Activated naive CD8-positive, alpha-beta T cell treated with anti-CD3 and anti-CD28 coated beads, Interleukin-2, amount 50 U/mL, for 16 hours (primary cell): ENCODE measurements at places on chromosomes 4 and X.

DNA sequence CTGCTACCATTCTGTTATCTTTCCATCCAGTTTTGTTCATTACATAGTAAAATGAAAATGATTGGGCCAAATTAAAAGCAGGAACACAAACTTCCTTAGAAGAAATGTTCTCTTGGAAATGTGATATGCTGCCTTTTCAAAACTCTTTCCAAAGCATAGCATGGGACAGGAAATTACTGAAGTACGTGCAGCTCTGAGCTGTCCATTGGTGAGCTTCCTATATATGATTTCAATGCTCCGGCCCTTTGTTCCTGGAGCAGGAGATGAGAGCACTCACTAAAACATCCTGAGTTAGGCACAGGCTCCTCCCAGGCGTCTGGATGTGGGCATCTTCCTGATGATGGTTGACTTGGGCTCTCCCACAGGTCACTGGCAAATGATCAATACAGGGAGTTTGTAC, 33.0 kb upstream of the ANXA3 start:
- no peak for DNase-seq

- DNase-seq, result no peak
Measured at GRCh38 chr4:81052119-81053068, 21.9 kb downstream of the BMP3 start.

GRCh38 chrX:88072339-88073030, 554.9 kb downstream of the KLHL4 start:
- DNase-seq, result no peak

GRCh38 chrX:9569876-9570301, 105.0 kb downstream of the TBL1X start:
- no peak for DNase-seq

DNA sequence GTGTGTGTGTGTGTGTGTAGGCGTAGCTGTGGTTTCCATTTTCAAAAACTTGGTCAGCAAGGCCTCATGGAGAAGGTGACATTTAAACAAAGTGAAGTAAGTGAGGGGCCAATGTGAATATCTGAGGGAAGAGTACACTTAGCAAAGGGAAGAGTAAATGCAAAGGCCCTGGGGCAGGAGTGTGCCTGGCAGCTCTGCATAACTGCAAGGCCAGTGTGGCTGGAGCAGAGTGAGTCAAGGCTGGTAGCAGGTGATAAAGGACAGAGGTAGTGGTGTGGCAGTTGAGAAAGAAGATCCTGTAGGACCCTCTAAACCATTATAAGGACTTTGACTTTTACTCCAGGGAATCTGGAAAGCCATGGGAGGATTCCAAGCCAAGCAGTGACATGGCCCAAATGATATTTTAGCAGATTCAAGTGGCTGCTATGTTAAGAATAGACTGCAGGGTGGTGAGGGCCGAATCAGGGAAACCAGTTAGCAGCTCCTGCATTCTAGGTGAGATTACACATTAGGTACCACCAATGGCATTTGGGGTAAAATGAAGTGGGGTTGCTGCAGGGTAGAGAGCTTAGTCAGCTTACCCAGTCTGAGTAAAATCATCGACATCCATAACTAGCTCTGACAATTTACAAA, 5.9 kb upstream of the TBC1D1 start:
- no peak for DNase-seq

DNA sequence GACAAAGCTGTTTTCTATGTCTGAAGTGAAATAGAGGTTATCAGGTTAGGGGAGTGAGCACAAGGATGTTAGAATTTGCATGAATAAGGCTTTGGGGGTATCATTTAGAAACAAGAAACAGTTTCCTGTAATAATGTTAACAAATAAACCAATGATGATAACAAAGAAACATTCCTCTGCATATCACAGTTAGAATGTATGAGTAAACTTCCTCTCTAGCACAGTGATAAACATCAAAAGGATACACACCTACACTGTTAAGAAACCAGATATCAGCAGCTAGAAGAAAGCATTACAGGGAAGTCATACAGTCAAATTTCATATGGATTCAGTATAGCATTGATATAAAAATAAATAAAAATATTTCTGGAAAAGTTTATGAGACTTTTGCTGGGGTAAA, 340.0 kb upstream of the MAGEB16 start:
- no peak for DNase-seq

DNA sequence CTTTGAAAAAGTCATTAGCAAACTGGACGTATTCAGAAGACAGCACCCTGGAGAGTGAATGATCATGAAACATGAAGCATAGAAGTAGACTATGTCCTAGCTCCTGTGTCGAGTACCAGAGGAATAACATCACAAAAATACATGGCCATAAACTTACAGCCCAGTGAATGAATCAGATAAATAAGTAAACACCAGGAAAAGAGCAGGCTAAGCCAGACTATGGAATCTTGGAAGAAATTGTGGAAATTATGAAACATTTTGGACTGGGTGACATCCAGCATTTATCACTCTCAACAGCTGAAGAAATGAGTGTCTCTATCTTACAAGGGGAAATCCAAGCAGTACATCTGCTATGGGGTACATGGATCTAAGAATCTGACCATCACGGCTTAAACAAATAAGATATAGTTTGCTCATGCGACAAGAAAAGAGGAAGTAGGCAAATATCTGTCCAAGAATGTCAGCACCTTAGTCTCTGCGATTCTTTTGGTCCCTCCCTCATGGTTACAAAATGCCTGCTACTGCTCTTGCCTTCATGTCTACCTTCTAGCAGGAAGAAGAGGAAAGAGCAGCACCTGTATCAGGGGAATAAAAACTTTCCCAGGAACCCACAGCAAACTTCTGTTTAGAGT, 481.5 kb downstream of the BCOR start:
- DNase-seq, result no peak
